ENCODE measurements at places on chromosomes 6 and 20. TPM values are rescaled to one million over a fixed set of nuclear protein-coding genes. Genes with fewer than 3 reads are reported as not detected.

Gene PAX1
- total RNA-seq, result not detected

Gene DDX43
- 3.1 TPM for total RNA-seq

Gene HFE
- 46.0 TPM for total RNA-seq

Gene BMP7
- 0.13 TPM for total RNA-seq
